ENCODE measurements at places on chromosomes 6 and 20. TPM values are rescaled to one million over a fixed set of nuclear protein-coding genes. Genes with fewer than 3 reads are reported as not detected.

GRCh38 chr6:127456465-127456864 is 2.7 kb downstream of the KIAA0408 start:
- DNase-seq, result no peak

DNA sequence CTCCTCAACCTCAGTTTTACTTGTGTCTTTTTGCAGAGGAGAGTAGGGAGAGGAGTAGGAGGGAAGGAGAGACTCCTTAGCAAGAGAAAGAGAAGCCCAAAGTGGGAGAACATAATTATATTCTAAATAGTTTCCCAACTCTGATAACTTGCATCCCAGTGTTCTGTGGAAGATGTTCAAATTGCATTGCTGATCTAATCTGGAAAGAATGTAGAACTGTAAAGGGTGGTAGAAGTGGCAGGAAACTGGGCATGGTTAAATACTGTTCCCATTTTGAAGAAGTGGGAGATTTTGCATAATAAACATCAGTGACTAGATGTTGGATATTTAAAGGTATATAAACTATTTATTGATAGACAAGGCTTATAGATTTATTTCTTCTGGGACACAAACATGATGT is 42.6 kb upstream of the HMGN3 start:
- no peak for DNase-seq

- DNase-seq, result no peak
These were observed 7.9 kb upstream of the PABPC1L start for GRCh38 chr20:44901974-44902373.

- no peak for DNase-seq
These were observed 80.0 kb upstream of the TAB2 start for GRCh38 chr6:149237464-149237863.

DNA sequence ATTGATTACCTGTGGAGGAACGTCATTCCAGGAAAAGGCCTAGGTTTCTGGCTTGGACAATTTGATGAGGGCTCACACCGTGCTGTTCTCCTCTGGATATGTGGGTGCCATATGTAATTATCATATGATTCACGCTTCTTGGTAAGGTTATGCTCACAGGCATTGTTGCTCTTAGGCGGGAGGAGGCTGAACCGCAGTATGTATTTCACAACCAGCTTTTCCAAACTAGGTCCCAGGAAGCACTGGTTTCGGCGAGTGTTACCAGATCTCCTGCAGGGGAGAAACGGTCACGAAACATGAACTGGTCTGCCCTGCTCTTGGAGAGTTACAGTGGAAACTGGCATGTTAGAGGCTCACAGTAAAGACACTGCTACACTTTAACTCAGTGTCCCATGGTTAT is 793 bp upstream of the FAM50B start:
- no peak for DNase-seq

Gene DDO
- 2.0 TPM for total RNA-seq

Gene MDFI
- 34.7 TPM for total RNA-seq

Gene CCN2
- 551 TPM for total RNA-seq

Gene WTAP
- 67.3 TPM for total RNA-seq

Gene ATP5F1E
- 27.9 TPM for total RNA-seq

Measured in glomerular endothelial cell (primary cell).